ENCODE measurements at places on chromosomes 16 and 17.
A peak's percentile ranks its signal among the peaks of the same experiment; 100 is the strongest.

DNA sequence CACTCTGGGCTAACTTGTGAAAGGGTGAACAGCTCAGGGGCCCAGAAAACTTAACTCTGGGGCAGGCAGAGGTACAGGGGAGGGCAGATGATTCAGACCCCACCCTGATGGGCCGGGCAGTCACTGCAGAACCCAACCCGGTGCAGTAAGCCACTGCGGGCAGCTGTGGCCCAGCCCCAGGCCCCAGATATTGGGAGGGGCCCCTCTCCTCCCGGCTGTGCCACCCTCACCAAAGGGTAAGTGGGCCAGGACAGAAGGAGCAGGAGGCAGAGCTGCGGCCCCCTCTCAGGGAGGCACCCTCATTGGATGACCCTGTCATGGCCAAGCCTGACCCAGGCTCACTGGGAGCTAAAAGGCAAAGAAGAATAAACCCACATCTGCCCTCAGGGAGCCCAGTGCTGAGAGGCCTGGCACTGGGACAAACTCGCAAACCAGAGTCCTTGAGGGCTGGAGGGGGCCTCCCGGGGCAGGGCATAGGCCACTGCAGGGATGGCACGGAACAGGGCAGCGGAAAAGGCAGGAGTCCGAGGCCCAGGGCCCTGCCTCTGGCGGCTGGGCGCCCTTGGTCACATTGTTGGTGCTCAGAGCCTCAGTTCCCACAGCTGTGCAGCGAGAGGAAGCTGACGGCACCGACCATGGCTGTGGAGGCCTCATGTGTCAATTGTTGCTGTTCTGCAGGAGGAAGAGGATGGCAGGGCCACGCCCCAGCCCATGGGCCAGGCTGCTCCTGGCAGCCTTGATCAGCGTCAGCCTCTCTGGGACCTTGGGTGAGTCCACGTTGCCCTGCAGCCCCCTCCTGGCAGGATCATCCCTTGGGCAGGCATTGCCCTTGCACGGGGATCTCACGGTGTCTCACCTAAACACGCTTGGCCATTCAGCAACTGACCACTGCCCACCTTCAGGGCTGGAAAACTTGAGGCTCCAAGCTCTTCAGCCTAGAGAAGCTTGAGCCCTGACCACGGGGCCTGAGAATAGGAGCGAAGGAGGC lies 3.1 kb downstream of the ITGB4 start:
- no peak for DNase-seq

DNA sequence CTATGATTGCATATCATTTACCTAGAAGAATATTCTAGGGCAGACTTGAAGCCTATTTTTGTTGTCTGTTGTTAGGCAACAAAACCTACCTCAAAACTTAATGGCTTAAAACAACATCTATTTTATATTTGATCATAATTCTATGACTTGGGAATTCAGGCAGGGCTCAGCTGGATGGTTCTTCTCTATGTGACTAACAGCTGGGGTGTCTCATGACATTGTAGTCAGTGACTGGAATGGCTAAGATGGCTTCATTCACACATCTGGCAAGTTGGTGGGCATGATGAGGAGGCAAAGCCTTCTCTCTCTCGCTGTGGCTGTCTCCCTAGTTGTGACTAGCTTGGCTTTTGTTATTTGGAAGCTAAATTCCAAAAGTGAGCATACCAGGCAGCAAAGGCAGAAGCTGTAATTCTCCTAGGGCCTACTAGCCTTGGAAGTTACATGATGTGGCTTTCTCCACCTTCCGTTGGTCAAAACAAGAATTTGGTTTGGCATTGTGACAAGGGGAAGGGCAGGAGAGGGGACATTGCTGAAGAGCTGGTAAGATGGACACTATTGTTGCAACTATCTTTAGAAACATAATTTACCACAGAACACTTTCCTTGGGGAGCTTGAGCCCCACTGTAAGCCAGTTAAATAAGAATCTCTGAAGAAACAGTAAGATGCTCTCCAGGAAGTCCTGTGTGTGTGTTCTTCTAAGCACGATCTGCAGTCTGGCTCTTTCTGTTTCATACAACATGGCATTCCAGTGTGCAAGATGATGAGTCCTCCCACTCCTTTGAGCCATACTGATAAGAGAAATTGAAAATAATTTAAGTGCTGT lies 39.4 kb downstream of the ZNRF1 start:
- DNase-seq, result no peak

GRCh38 chr16:56267888-56268287 lies 76.6 kb downstream of the GNAO1 start:
- no peak for DNase-seq

GRCh38 chr16:89641458-89642119 lies 15.9 kb downstream of the CHMP1A start:
- DNase-seq, result no peak

GRCh38 chr16:14028202-14028601 lies 42.9 kb upstream of the MRTFB start:
- DNase-seq, result no peak

GRCh38 chr16:11183035-11183812 lies 72.8 kb downstream of the SOCS1 start:
- no peak for DNase-seq

DNA sequence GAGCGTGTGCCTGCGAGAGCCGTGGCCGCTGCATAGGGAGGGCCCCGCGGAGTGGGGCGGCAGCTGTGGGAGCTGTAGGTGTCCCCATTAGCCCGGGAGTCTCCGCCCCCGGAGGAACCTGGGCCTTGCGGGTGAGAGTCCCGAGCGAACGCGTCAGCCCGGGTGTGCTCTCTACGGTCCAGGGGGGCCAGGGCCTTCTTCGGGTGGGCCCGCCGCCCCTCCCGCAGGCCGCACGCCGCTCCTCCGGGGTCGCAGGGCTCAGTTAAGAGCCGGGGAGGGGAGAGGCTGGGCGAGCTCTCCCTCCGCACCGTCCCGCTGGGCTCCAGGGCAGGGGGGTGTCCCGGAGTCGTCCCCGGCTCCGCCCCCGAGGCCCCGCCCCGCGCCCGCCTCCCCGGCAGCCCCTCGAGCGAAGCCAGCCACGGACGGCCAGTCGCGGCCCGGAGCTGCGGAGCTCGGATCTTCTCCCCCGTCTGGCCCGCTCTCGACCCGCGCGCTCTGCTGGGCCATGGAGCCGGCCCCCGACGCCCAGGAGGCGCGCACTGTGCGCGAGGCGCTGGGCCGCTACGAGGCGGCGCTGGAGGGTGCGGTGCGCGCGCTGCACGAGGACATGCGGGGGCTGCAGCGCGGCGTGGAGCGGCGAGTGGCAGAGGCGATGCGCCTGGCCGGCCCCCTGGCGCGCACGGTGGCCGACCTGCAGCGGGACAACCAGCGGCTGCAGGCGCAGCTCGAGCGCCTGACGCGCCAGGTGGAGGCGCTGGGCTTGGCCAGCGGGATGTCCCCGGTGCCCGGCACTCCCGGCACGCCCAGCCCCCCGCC lies at the start of gene SMTNL2:
Gene SMTNL2, plus strand, starts transcription at position 429 of the 816 bp plus-strand sequence. Its CDS starts 77 bp downstream, at position 506.
- no peak for DNase-seq

DNA sequence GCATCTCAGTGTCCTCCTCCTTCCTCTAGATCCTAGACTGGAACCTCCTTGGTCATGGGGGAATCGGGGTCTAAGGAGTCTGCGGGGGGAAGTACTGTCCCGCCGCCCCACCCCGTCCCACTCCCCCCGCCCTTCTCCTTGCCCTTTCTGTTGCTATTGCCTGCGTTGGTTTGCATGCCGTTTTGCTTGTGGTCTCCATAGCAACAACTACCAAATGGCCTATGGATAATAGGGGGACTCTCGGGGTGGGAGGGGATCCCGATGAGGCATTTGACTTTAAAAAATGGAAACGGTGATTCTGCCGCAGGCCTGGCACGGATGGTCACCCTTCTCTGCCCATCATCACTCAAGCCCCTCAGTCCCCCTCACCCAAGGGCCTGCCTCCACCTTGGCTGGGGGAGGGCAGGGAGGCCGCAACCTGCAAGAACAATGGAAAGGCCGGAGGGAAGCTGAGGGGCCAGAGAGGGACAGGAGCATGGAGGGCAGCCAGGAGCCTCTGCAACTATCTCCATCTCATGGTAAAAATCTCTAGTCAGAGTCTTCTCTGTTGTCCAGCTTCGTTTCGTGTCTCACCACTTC lies 231.4 kb upstream of the TNRC6C start:
- no peak for DNase-seq

- no peak for DNase-seq
Measured at GRCh38 chr17:27976331-27976730, 66.1 kb upstream of the NLK start.

- DNase-seq, result no peak
Measured at GRCh38 chr16:90002759-90003158, 16.5 kb downstream of the DBNDD1 start.

- peak; percentile 37 for DNase-seq
Measured at GRCh38 chr16:50742576-50743200, 802 bp downstream of the CYLD start.

- no peak for DNase-seq
Measured at GRCh38 chr17:28705728-28706334, 5.9 kb downstream of the PROCA1 start.

- DNase-seq, result no peak
Measured at GRCh38 chr17:9905902-9906301, 831 bp upstream of the RCVRN start.

GRCh38 chr16:86668136-86668910 lies 90.0 kb downstream of the FOXL1 start:
- peak; percentile 73 for DNase-seq

DNA sequence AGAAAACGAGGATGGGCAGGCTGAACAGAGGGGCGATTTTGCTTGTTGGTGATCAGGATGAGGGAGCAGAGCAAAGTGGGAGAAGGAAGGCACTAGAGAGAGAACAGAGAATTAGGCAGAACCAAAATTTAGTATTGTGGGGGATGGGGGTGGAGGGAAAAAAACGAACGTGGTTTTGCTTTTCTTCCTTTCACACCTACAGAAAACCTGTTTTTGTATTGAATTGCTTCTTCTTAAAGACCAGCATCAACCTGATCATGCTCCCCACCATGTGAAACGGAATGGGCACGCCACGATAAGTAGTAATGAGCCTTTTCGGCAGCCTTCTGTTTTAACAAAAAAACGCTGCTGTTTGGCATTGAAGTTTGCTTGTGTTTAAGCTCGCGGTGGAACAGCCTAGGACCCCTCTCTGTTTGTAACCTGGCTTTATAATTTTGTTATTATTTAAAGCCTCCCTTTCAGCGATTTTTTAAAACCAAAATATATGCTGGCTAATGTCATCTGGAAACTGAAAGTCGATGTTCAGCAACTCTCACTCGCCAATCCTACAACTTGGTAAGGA lies 36.8 kb downstream of the ERCC4 start:
- DNase-seq, result no peak

- DNase-seq, result peak; percentile 52
Measured at GRCh38 chr16:10868596-10869469, 8.2 kb upstream of the CIITA start.

DNA sequence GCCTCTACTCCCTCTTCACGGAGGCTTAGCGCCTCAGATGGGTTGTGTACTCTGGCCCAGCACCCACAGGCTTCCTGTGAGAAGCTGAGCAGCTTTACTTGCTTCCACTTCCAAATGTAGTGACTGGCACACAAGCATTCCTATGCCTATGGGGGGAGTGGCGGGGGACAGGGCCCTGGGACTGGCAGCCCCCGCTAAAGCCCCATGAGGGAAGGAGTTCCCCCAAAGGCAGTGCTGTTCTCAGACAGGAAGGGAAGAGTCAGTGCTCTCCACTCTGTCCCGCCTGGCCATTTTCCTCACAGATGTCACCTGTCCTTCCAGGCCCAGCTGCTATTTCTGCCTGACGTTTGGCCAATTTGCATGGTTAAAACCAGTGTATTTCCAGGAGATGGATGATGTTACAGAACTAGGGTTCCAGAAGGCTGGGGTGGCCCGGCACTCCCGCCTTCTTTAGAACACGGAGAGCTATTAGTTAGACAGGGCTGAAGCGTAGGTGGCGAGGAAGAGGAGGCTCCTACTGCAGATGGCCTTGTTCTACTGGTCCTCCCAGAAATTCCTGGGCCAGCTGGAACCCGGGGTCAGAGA lies 83.9 kb upstream of the FBXO47 start:
- no peak for DNase-seq

GRCh38 chr17:32802306-32802705 lies 74.6 kb downstream of the MYO1D start:
- DNase-seq, result no peak

GRCh38 chr16:85300406-85300968 lies 188.2 kb upstream of the CIBAR2 start:
- DNase-seq, result no peak

DNA sequence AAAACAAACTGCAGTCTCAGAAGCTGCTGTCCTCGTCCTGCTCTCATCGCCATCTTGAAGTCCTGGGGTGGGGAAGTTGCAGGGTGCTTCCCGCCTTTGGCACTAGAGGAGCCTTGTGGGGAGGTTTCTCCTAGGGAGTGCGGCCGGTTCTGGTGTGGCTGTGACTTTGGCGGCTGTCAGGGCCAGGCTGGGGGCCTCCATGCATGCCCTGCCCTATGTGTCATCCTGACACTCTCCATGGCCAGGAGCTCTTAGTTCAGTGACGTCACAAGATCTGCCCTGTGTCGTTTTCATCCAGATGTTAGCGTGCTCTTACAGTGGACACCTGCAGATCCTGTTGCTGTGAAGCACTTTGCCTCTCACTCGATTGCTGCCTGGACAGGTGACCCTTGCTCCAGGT lies 49.6 kb downstream of the PLD6 start:
- DNase-seq, result no peak

DNA sequence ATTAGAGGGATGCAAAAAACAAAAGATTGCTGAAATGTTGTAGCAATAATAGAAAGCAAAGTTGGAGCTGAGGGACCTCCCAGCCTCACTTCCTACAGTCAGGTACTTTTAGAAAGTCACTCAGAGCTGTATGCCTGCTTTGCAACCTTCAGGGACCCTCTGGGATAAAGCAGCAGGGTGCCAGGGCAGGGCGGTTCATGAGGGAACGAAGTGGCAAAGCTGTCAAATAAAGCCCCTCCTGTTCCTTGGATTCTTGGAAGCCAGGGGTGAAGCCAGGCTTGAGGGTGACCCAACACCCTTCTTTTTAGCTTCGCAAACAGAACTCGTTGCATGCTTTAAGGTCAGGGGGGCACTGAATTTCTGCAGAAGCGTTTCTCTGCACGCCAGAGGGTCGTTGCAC lies 767 bp downstream of the ATP2C2 start:
- no peak for DNase-seq

DNA sequence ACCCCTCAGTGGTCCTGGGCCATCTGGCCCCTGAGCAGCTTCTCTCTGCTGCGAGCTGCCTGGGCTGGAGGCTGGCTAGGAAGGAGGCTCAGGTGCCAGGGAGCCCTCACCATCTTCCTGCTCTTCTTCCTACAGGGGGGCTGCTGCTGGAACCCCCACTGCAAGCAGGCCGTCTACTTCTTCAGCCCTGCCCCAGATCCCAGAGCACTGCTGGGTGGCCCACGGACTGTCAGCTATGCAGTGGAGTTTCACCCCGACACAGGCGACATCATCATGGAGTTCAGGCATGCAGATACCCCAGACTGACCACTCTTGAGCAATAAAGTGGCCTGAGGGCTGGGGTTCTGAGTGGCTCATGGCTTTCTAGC lies 46.1 kb downstream of the PRMT7 start:
- no peak for DNase-seq

GRCh38 chr17:12519956-12520594 lies 145.6 kb upstream of the MYOCD start:
- no peak for DNase-seq

GRCh38 chr16:66311306-66311705 lies 55.2 kb upstream of the CDH5 start:
- no peak for DNase-seq

All from lung microvascular endothelial cell (primary cell).